ENCODE measurements at places on chromosomes 1 and 21. TPM values are rescaled to one million over a fixed set of nuclear protein-coding genes. Genes with fewer than 3 reads are reported as not detected.

DNA sequence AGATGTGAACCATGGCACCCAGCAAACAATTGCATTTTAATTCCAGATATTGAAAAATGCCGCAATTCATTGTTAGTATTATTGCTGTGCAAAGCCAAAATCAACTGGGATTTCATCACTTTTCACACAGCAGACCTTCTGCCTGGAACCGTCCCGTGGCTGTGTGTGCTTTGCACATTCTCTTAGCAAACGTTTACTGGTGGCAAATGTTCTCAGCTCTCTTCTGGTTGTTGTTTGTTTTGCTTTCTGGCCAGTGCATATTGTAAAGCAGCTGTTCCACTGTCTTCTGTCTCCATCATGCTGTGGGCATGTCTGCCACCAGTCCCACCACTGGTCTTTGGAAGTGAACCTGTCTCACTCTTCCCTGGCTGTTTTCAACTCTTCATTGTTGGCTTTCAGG lies 19.8 kb upstream of the TTLL10 start:
- H3K27ac ChIP-seq: no peak overlapping the region
- no peaks in the 10 kb centered on the region for H3K27me3 ChIP-seq
- no peak overlapping the region for H3K4me3 ChIP-seq
- H3K36me3 ChIP-seq: no peaks in the 10 kb centered on the region
- peaks cover 13% of the 10 kb centered on the region for H3K4me1 ChIP-seq
- DNase-seq: no peak

The CD244 gene
- not detected for total RNA-seq

GRCh38 chr1:66383168-66383567 lies 150.8 kb upstream of the SGIP1 start:
- H3K27me3 ChIP-seq: no peaks in the 10 kb centered on the region
- DNase-seq: no peak
- H3K4me3 ChIP-seq: no peak overlapping the region

DNA sequence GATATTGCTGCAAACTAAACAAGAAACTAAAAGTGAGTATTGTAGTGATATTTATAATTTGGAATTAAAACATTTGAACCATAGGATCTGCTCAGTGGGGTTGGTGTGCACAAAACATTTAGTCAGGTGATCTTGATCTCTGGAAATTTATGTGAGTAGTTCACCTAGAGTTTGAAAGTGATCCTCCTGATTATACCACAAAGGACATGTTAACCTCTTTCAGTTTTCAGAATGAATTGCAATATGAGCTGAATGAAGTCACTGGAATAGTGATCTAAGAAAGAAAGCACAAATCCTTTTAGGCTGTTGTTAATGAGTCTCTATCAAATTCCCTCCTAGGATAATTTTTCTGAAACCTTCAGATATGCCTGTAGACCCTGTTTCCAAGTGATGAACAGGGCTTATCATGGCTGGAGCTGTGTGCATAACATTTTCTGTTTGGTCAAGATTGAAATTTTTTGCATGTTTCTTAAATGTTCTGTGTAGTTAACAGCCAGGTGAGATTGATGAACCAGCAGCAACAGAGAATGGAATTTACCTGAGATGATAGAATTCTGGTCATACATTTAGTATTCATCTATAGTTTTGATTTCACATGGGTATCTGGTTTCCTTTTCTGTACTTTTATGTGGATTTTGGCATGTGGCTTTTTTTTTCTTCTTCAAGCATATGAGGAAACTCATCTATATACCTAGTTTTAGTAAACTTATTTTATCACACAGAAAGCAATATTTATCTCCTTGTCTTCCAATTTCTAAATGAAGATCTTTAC lies 25.5 kb downstream of the CDC14A start:
- H3K27me3 ChIP-seq: no peaks in the 10 kb centered on the region
- no peaks in the 10 kb centered on the region for H3K36me3 ChIP-seq
- no peaks in the 10 kb centered on the region for H3K4me1 ChIP-seq
- H3K27ac ChIP-seq: no peak overlapping the region

All from A673 (cell line).